ENCODE measurements at places on chromosomes 5 and 9.

DNA sequence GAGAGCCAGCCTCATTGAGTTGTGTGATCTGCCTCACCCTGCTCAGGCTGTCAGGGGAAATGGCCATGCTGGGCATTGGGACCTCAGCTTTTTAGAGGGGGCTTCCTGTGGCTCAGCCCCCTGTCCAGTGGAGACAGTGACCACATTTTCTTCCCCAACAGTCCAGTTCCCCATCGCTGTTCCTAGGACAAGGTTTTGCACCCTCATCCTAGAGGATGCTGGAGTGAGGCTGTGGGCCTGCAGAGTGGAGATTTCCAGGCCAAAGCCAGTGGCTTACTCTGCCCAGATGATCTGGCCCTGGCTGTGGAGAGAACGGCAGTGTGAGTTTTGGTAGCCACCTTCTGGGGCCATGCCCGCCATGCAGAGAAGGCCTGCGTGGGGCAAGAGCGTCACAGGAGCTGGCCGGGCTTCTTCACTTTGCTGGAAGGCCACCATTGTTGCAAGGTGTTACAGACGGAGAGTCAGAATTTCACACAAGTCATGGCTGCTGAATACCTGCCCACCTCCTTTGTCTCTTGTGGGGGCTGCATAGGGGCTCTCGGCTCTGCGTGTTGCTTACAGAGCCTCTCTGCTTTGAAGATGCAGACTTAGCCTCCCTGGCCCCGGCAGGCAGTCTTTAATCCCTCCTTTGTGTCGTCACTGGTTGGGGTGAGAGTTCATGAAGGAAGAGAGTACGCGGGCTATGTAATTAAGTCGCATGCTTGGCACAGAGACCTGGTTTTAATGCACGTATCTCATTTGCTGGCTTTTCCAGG lies 35.2 kb upstream of the PITX1 start:
- DNase-seq, result no peak

DNA sequence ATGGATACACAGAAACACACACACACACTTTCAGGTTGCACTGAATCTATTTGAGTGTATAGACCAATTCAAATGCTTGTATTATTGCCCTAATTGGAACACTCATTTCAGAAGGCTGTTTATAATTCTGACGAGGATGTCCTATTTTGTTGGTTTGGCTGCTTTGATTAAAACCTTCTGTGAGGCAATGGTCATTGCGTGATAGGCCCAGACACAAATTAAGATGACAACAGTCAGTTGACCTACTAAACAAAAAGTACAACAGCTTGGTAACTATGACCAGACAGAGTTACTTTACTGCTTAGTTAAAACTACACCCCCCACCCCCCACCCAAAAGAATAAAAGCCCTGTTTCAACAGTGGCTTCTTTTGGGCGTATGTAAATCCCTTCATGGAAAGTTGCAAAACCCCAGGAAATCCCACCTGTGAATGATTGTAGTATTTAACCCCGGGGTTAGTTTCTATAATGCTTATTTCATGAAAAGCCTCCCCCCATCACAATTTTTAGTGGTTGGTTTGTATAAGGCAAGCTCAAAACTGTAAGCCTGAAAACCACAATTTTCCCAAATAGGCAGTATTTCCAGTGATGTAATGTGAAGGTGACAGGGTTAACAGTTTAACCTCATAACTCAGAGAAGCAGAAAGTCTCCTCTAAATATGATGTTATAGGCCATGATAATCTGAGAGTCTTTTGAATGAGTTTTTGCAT lies 340.8 kb downstream of the FGF10 start:
- DNase-seq, result no peak

- DNase-seq, result no peak
Measured at GRCh38 chr5:120576588-120576987, 112.5 kb downstream of the PRR16 start.

- DNase-seq, result no peak
Measured at GRCh38 chr9:115969096-115969495, 184.5 kb upstream of the PAPPA start.
